ENCODE measurements at places on chromosomes 16 and 17.

DNA sequence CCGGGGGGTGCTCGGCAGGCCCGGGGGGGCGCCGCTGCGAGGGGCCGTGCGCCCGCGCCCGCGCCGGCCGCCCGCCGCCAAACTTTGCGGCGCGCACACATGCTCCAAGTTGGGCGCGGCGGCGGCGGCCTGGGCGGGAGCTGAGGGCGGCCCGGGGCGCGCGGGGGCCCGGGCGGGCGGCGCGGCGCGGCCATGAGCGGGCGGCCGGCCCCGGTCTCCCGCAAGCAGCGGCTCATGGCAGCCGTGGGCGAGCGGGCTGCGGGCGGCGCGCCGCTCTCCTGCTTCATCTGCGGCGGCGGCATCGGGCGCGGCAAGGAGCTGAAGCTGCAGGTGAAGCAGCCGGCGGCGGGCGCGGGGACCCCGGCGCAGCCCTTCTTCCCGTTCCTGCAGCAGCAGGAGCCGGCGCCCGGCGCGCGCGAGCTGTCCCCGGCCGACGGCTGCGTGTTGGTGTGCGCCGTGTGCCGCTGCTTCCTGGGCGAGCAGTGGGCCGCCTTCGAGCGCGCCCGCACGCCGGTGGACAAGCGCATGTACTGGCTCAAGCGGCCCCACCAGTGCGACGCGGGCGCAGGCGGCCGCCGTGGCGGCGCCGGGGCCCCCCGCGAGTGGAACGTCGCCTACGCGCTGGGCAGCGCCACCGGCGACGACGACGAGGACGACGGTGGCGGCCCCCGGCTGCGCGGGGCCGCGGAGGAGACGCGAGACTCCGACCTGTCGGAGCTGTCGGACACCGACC is 57.2 kb upstream of the CIBAR2 start:
- no peak for DNase-seq

DNA sequence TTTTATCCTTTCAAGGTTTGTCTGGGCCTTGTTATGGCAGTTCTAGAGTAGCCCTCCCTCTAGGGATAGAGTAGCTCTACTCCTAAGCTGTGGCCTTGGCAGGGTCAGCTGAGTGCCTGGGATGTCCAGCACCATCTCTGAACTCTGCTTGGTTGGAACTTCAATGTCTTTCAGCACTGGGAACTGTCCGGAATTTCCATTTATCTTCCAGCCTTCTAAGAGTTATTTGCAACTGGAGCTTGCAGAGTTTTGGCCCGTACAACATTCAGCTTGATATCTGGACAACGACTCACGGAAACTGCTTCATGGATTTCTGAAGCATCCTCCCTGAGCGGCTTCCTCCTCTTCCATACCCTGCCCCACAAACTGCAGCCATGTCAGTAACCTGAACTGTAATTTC is 22.9 kb downstream of the MMD start:
- DNase-seq = no peak

GRCh38 chr16:88676502-88677242 is 9.6 kb downstream of the SNAI3 start:
- no peak for DNase-seq

- no peak for DNase-seq
These were observed 121.3 kb downstream of the METRNL start for GRCh38 chr17:83200751-83201150.

DNA sequence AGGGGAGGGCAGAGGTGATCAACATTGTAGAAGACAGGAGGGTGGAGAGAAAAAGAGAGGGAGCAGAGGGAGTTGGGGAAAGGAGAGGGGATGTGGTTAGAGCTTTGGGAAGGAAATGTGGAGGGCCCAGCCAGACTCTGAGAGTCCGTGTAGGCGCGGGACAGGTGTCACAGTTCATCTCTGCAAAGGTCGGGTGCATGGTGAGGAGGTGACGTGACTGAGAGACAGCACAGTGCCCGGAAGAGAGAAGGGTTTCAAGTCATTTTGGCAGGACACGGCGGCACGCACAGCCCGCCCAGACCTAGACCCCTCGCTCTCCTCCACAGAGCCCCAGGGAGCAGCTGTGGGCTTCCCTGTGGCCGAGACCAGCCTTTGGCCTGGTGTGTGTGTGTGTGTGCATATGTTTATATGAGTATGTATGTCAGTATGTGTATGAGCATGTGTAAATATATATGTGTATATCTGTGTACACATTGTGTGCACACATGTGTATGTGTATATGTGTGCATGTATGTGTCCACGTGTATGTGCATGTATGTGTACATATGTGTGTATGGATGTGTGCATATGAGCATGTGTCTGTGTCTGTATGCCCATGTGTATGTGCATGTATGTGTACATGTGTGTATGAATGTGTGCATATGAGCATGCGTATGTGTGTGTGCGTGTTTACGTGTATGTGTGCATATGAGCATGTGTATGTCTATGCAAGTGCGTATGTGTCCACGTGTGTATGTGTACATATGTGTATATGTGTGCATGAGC is 104.6 kb downstream of the SEC14L1 start:
- DNase-seq = no peak

DNA sequence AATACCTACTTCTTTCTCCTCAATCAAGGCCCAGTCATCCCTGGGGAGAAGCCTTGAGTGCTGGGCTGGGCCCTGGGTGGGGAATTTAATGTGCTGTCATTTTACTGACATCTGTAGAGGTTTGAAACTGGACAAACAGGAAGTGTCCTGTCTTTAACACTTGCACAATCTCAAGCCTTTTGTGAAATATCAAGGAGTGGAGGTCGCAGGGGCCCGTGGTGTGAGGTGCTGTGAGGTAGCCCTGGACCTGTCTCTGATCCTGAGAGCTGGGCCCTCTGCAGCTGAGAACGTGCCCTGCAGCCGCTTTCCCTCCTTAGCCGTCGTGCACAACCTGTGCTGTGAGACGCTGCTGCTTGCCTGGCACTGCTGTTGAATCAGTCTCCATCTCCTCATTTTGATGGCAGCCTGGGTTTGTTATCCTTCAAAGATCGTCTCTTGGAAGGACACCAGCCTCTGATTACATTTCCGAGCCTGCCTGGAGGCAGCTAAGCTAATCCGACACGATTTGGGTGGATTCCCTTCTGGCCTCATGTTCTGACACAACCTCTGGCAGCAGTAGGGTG is 29.9 kb downstream of the SMARCE1 start:
- no peak for DNase-seq

GRCh38 chr17:21687136-21687953 is 5.0 kb upstream of the KCNJ18 start:
- DNase-seq = no peak

DNA sequence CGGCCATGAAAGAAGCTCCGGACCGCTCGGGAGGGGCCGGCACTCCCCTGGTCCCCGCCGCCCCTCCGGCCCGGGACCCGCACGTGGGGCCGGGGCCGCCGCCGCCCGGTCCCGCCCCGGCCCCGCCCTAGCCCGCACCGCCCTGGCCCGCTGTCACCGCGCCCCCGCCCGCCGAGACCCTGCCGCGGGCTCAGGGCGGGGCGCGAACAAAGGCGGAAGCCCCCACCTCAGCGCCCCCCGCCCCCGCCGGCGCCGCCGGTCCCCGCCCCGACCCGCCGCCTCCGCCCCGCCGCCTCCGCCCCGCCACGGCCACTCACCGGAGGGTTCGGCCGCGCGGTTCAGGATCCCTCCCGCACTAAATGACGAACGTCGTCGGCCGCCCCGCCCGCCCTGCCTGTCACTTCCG is at the start of gene ARHGDIA:
Gene ARHGDIA, minus strand, starts transcription at position 357 of the 406 bp plus-strand sequence. CDS start 1,407 bp downstream, outside the sequence.
- no peak for DNase-seq

- no peak for DNase-seq
These were observed 7.9 kb downstream of the GNAO1 start for GRCh38 chr16:56199164-56199563.

DNA sequence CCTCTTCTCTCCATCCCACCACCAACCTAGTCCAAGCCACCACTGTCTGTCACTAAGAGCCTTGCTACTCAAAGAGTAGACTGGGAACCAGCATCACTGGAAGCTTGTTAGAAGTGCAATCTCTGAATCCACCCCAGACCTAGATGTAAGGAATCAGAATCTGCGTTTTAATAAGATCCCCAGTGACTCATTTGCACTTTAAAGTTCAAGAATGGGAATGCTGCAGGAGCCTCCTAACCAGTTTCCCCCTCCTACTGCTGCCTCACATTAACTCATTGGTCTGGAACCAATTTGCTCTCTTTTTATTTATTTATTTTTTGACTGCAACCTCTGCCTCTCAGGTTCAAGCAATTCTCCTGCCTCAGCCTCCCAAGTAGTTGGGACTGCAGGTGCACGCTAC is 19.8 kb upstream of the LYRM9 start:
- DNase-seq = no peak

DNA sequence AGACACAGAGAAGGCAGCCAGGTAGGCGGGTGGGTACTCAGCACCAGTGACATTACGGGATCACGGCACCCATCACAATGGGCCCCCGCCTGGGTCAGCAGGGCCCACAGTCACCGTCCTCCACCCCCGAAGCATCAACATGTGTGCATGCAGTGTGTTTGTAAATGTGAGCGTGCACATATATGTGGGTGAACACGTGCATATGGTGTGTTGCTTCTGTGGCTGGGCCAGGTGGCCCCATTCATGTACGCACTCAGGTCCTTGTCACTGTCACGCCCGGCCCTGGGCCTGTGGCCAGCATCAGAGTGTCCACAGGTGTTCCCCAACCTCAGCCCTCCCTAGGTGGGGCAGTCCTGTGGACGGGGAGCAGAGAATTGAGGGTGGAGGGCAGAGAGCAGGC is 37.1 kb downstream of the TNFRSF13B start:
- DNase-seq = no peak

DNA sequence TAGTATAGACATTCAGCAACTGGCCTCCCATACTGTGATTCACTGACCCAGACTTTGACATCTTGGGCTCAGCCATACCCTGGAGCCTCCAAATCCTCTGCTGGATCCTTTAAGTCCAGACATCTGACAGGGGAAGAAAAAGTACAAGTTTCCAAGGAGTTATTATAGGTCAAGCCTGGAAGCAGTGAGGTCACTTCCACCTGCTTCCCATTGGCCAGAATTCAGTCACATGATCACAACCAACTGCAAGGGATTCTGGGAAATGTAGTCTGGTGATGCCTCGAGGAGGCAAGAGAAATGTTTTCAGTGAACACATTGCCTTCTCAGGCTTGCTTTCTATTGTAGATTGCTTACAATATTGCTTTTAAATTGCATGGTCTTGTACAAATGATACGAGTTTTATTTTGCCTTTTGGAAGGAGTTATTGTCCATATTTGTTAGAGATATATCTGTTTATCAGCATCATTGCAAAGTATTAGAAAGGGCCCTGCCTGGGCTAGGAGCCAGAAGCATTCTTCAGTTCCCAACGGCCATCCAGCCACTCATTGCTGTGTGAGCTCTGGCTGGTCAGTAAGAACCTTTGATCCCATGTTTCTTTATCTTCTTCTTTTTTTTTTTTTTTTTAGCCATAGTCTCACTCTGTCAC is 696.9 kb downstream of the WWOX start:
- DNase-seq = no peak

GRCh38 chr17:3035968-3036280 is 27.5 kb downstream of the OR1D5 start:
- DNase-seq = no peak

DNA sequence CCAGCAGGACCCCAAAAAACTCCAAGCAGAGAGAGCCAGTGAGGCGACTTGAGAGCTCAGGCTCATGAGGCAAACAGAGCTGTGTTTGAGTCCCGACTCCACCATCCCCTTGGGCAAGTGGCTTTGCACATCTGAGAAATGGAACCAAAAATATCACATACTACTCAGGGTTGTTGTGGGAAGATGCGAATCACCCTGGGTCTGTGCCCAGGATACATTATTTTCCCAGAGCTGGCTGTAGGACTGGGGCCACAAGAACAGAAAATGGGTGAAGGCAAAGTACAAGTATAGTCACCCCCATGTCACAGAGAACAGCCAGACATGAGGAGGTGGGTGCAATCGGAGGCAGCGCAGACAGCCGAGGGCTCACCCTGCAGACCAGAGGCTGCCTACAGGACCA is 127.3 kb downstream of the GAS7 start:
- DNase-seq = no peak

DNA sequence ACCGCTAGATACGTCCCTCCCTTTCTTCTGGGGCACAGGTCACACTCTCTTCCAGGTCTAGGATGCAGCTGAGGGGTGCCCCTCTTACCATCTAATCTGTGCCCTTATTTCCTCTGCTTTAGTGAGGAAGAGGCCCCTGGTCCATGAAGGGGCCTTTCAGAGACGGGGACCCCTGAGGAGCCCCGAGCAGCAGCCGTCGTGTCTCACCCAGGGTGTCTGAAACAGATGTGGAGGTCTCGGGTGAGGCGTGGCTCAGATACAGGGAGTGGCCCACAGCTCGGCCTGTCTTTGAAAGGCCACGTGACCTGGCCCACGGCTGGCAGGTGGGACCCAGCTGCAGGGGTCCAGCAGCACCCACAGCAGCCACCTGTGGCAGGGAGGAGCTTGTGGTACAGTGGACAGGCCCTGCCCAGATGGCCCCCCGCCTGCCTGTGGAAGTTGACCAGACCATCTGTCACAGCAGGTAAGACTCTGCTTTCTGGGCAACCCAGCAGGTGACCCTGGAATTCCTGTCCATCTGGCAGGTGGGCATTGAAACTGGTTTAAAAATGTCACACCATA is 15.6 kb downstream of the SCGB1C2 start:
- DNase-seq = no peak

GRCh38 chr17:6165806-6166205 is 95.6 kb downstream of the WSCD1 start:
- DNase-seq = no peak

DNA sequence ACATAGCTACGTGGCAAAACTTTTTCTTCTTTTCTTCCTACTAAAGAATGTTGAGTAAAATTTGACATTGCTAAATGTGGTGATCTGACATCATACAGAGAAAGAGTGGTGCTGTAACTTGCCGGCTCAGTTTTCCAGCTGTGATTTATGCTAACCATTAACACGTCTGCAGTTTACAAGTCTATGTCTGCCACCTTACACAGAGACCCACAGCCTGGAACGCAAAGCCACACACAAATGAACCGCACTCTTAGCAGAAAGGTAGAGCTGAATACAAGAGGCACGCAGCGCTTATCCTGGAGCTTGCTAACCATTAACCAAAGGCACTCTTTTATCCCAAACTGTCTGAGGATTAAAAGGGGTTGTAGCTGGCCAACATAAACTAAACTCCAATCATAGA is 31.9 kb downstream of the CACNG1 start:
- no peak for DNase-seq

GRCh38 chr16:21167360-21167759 is 8.9 kb downstream of the LDAF1 start:
- DNase-seq = peak; percentile 41

- no peak for DNase-seq
These were observed 833.6 kb upstream of the SOX9 start for GRCh38 chr17:71287071-71287823.

GRCh38 chr17:75383842-75384195 is 21.7 kb downstream of the GRB2 start:
- DNase-seq = no peak

- DNase-seq = no peak
These were observed 4.9 kb downstream of the FA2H start for GRCh38 chr16:74769586-74770190.

GRCh38 chr16:13130586-13130985 is 229.2 kb downstream of the SHISA9 start:
- no peak for DNase-seq

DNA sequence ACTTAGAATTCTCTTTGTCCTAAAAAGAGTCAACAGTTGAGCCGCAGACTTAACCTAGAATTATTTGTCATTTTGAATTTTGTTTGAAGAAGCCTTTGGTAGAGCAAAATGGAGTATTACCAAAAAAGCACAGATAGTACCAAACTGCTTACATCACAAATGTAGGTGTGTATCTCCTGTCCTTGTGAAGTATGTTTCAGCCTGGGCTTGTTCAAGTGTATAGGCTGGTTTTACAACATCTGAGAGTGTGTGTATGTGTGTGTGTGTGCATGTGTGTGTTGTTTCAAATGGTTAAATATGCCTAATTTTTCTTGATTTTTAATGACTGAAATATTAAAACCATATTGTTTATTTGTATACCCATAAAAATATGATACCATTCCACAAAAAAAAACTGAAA is 188.7 kb upstream of the AXIN2 start:
- DNase-seq = no peak
